ENCODE measurements at places on chromosomes 2 and 18.

GRCh38 chr18:38450876-38451275 is 885.3 kb upstream of the CELF4 start:
- no peak for DNase-seq

DNA sequence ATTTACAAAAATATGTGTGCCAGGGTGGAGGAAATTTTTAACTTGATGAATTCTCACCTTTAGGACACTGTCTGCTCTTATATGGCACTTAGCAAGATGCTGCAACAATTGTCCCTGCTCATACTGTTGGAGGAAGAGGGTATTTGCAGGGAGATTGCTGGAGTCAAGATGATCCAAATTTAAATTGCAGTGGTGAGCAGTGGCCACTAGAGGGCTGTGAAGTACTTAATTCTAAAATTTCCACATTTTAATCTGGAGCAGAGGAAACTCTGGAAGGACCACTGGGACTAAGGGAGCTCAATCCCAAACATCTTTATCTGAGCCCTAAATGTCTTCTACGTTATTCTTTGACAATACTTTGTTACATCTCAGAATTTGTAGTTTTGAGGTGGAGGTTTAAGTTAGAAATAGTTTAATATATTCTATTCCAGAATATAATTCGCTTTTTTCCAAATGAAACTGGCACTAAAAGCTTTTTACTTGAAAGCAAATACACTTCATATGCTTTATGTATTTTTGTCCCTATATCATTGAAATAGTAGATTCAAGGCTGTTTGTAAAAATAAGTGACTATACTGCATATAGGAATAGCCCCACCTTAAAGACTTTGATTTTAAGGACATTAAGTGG is 33.0 kb upstream of the PTH2R start:
- peak; percentile 35 for DNase-seq

GRCh38 chr18:66344227-66344626 is 259.7 kb downstream of the CDH19 start:
- DNase-seq, result no peak

- no peak for DNase-seq
Measured at GRCh38 chr2:159202568-159203071, 83.9 kb downstream of the WDSUB1 start.

DNA sequence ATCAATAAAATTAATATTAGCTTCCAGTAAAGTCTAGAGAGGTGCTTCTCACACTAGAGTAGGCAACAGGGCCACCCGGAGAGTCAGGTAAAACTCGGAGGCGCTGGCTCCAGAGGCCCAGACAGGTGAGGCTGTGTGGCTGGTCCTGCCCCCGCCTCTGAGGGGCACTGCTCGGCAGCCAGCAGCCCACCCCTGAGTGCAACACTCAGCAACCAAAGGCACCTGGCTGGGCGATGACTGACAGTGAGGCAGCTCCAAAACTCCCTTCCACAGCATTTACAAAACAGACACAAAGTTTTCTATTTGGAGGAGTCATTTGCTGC is 138.8 kb upstream of the ID2 start:
- DNase-seq, result no peak

DNA sequence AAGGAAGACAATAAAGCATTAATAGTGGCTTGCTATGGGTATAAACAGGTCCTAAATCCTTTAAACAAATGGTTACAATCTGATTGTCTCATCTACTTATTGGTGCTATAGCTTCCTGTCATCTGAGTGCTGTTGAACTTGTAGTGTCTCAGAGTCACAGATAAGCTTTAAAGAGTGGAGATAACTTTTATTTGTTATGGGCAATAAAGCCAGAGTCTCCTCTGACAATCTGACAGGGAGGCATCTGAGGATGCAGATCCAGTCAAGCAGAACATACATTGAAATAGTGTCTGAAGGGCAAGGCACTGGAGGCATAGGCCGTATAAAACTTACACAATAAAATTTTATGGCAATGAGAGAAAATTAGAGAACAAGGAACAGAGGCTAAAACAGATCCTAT is 1132.4 kb upstream of the CDH2 start:
- DNase-seq, result no peak

GRCh38 chr2:235011929-235012631 is 60.3 kb downstream of the SH3BP4 start:
- no peak for DNase-seq

GRCh38 chr18:23107718-23108117 is 27.6 kb upstream of the CABLES1 start:
- DNase-seq, result no peak

GRCh38 chr2:100893392-100894104 is 73.6 kb downstream of the NPAS2 start:
- no peak for DNase-seq

GRCh38 chr2:216781709-216782108 is 78.2 kb downstream of the TNP1 start:
- no peak for DNase-seq

- peak; percentile 69 for DNase-seq
Measured at GRCh38 chr2:195575016-195575415, 82.0 kb upstream of the SLC39A10 start.

DNA sequence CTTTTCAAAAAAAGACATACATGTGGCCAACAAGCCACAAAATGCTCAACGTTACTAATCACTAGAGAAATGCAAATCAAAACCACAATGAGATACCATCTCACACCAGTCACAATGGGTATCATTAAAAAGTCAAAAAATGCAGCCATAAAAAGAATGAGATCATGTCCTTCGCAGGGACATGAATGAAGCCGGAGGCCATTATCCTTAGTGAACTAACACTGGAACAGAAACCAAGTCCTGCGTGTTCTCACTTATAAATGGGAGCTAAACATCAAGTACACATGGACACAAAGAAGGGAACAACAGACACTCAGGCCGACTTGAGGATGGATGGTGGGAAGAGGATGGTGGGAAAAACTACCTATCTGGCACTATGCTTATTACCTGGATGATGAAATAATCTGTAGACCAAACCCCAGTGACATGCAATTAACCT is 17.8 kb upstream of the ATL2 start:
- no peak for DNase-seq

GRCh38 chr18:43276491-43276890 is 799 bp downstream of the SYT4 start:
- no peak for DNase-seq

DNA sequence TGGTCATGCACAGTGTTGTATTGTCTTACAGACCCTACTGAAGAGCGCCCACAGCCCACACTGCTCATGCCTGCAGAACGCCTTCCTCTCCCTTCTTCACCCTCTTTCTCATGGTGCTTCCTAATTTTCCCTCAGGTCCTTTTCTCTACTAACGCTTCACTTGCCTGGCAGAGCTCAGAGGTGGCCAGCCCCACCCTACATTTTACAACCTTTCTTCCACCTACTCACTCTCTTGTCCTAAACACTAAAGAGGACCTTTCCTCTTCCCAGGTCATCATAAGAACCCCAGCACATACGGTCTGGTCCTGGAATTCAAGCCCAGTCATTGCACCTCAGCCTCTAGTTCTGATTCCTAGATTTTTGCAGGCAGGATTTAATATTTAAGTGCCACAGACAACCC is 11.7 kb upstream of the LGALSL start:
- DNase-seq, result no peak

DNA sequence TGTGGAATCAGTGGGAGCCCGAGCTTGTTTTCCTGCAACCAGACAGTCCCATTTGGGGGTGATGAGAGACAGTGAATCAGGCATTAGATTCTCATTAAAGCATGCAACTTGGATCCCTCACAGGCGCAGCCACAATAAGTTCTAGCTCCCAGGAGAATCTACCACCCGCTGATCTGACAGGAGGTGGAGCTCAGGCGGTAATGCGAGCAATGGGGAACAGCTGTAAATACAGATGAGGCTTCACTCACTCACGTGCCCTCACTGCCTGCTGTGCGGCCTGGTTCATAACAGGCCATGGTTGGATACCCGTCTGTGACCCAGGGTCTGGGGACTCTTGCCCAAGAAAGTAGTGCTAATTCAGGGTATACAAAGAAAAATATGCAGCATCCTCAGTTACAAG is 144.8 kb upstream of the RGPD4 start:
- no peak for DNase-seq

- DNase-seq, result no peak
Measured at GRCh38 chr18:48460929-48461583, 51.9 kb upstream of the ZBTB7C start.

GRCh38 chr2:158616480-158617000 is 159.8 kb downstream of the PKP4 start:
- peak; percentile 2 for DNase-seq

GRCh38 chr2:46960618-46961017 is 45.0 kb upstream of the MCFD2 start:
- no peak for DNase-seq

GRCh38 chr2:119718501-119719260 is 39.7 kb downstream of the TMEM177 start:
- DNase-seq, result no peak

All from inflammatory macrophage treated with lipopolysaccharide for 1 hour (primary cell).